ENCODE measurements at places on chromosomes 5 and 9.
A peak's percentile ranks its signal among the peaks of the same experiment; 100 is the strongest.

DNA sequence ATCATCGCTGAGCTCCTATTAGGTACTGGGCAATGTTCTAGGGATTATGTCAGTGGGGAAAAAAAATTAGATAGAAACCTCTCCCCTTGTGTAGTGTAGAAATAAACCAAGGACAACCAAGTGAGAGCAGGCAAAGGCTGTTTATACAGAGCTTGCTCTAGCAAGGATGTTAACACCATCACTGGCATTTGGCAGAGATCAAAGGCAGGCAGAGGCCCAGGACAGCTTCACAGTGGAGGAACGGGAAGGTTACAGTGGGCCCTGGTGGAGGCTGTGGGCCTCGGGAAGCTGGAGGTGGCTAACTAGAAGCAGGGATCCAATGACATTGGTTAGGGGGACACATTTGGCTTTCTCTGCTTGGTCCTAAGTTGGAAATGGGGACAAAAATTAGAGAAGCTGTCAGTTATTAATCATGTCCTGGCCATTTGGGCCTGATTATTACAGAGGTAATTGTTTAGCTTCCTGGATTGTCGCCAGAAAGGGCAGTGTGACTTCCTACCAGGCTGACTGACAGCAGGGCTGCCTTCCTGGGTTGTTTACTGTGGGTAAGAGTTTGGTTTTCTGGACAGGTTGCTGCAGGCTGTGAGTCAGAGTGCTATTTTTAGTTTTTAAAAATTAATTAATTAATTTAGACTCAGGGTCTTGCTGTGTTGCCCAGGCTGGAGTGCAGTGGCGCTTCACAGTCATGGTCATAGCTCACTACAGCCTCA is 259.3 kb downstream of the ROR2 start:
- no peak for DNase-seq

- DNase-seq = no peak
These were observed 225.8 kb downstream of the FANCC start for GRCh38 chr9:95091601-95092261.

- DNase-seq = no peak
These were observed 23.3 kb upstream of the CPLANE1 start for GRCh38 chr5:37272511-37272910.

DNA sequence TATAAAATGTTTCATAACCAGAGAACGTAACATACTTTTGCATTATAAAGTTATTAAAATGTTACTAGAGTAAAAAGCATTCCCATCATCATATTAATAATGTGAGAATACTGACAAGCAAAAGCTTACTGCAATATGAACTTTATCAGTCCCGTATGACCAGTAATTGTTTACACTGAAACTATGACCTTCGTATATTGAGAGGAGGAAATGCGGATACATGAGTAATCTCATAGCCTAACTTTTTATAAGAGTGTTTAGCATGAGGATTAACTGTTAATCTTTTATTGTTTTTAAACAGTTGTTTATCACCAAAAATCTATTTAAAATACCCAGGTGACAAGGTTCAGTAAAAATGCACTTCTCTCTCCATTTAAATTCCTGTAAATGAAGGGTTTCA is 272.4 kb downstream of the SLF1 start:
- DNase-seq = no peak

DNA sequence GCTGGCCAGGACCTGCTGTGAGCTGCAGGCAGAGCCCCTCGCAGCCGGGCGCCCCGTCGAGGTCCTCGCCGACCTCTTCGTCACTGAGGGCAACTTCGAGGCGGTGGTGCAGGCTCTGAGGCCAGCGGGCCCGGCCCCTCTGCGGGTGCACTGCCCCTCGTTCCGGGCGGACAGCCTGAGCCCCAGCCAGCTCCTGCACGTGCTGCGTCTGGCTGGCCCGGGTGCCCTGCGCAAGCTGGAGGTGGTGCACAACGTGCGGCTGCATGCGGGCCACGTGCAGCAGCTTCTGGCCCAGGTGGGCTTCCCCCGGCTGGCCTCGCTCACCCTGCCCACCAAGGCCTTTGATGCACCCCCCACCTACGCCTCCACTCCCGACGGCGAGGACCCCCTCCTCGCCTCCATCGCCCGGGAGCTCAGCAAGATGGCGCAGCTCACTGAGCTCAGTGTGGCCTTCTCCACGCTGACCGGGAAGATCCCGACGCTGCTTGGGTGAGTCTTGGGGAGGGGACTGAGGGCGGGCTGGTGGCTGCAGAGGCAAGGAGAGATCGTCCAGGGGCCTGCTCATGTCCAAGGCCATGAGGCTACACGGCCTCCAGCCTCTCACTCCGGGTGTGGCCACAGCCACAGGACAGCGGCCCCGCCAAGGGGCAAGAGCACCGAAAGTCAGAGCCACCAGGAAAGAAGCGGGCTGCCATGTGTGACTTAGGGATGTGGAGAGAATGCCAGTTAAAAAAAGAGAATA is 825 bp downstream of the LRRC14B start:
- DNase-seq = no peak

- peak; percentile 59 for DNase-seq
These were observed at the start of gene ROPN1L for GRCh38 chr5:10441083-10441991. ROPN1L (plus strand) TSS chr5:10441879; CDS start chr5:10442168, 289 bp downstream.

- no peak for DNase-seq
These were observed 746.5 kb upstream of the ZNF608 start for GRCh38 chr5:125492977-125493376.

DNA sequence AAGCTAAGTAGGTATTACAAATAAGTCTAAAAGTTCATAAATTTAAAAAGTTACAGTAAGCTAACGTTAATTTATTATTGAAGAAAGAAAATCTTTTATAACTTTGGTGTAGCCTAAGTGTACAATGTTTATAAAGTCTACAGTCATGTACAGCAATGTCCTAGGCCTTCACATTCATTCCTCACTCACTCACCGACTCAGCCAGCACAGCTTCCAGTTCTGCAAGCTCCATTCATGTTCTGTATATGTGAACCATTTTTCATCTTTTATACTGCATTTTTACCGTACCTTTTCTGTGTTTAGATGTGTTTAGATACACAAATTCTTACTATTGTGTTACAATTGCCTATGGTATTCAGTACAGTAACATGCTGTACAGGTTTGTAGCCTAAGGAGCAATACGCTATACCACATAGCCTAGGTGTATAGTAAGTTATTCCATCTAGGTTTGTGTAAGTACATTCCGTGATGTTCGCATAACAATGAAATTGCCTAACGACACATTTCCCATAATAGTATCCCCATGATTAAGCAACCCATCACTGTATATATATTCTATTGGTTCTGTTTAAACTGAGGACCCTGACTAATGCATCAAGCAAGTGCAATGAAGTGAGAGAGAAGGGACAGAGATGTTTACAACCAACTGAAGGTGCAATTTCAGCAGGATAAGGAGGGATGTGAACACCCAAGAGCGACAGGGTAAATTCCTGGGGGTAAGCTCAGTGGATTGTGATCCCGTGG is 88.9 kb upstream of the TRIO start:
- no peak for DNase-seq

GRCh38 chr9:71268871-71269635 is 147.6 kb upstream of the TRPM3 start:
- no peak for DNase-seq

- DNase-seq = no peak
These were observed 1584.3 kb upstream of the NUDT12 start for GRCh38 chr5:105146867-105147266.

DNA sequence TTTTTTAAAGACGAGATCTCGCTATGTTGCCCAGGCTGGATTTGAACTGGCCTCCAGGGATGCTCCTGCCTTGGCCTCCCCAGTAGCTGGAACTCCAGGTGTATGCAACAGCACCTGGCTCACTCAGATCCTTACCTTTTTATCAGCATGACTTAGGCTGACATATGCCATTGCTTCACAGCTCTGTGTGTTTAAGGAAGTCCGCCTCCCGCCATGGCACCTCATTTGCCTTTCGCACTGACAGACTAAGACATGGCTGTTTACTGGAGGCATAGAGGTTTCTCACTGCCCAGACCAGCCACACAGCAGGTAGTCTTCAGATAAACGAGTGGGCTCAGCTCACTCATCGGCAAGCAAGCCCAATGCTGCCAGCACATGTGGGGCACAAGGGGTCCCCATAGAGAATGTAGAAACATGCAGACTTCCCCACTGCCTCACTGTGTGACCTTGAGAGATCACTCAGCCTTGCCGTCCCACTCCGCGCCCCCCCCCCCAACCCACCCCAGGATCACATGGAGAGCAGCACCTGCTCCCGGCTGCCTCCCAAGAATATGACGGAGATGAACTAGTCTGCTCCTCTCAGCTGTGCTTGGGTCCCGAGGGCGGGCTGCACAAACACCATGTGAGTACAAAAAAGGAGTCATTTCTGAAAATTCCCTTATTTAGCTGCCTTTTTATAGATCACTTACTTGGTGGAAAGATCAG is 62.8 kb downstream of the DCP2 start:
- no peak for DNase-seq

DNA sequence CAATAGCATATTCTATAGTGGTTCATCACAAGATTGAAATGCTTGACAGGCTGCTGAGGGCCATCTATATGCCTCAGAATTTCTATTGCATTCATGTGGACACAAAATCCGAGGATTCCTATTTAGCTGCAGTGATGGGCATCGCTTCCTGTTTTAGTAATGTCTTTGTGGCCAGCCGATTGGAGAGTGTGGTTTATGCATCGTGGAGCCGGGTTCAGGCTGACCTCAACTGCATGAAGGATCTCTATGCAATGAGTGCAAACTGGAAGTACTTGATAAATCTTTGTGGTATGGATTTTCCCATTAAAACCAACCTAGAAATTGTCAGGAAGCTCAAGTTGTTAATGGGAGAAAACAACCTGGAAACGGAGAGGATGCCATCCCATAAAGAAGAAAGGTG is 43.8 kb downstream of the GCNT1 start:
- no peak for DNase-seq

- no peak for DNase-seq
These were observed 66.8 kb downstream of the THBS4 start for GRCh38 chr5:80101993-80102392.

- DNase-seq = no peak
These were observed 115.4 kb upstream of the PITX1 start for GRCh38 chr5:135149229-135149955.

DNA sequence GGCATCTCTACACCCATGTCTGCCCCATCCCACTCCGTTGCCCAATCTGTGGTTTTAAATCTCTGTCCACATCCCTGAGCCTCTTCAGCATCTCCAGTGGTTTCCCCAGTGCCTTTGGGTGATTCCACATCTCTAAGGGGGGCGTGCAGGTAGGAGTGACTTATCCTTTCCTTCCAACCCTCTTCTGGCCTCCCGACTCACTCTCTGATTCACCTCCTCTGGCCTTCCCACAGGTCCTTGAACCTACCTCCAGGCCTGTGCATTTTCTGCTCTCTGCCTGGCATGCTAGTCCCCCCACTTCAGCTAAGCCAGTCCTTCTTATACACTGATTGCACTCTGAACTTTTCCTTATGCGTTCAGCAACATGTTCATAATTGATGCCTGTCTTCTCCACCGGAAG is 99.0 kb downstream of the RALGPS1 start:
- no peak for DNase-seq
